ENCODE measurements at places on chromosomes 3 and 15. TPM values are rescaled to one million over a fixed set of nuclear protein-coding genes. Genes with fewer than 3 reads are reported as not detected.

DNA sequence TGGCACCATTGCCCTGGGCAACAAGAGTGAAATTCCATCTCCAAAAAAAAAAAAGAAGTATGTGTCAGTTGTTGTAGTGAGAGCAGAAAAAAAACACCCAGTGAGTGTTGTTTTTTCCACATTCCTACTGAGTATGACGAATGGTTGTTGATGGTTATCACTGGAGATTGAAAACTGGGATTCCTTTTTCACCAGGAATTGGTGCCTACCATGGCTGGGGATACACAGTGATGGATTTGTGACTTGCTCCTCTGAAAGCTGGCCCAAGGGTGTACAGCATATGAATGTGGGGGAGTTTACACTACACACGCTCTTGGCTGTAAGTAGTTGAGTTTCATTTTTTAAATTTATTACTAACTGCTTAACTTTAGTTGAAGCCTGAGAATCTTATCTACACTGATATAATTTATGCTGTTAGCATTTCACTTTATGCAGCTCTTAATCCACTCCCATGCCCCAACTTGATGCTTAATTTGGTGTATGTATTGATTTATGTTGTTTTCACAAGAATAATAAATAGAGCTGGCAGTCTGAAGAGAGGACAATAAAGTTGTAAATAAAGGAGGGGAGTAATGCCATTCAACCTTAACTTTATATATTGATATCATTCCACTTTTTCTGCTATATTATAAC, 56.0 kb upstream of the MME start:
- no peak overlapping the region for H3K27ac ChIP-seq
- DNase-seq = no peak
- H3K4me3 ChIP-seq = no peak overlapping the region
- H3K4me1 ChIP-seq = peaks cover 16% of the 10 kb centered on the region
- H3K27me3 ChIP-seq = no peaks in the 10 kb centered on the region

- H3K27ac ChIP-seq = no peak overlapping the region
- H3K27me3 ChIP-seq = no peaks in the 10 kb centered on the region
- H3K36me3 ChIP-seq = no peaks in the 10 kb centered on the region
- no peak overlapping the region for H3K4me3 ChIP-seq
Measured at GRCh38 chr15:95948411-95948810, 382.1 kb upstream of the NR2F2 start.

GRCh38 chr15:80643431-80643951, 51.6 kb upstream of the ABHD17C start:
- H3K4me1 ChIP-seq = peaks cover 19% of the 10 kb centered on the region
- H3K36me3 ChIP-seq = no peaks in the 10 kb centered on the region
- no peak for DNase-seq

GRCh38 chr3:88203642-88204055, 53.9 kb downstream of the C3orf38 start:
- peak; percentile 72 for DNase-seq
- no peak overlapping the region for H3K27ac ChIP-seq

- no peak overlapping the region for H3K27ac ChIP-seq
- no peak for DNase-seq
- no peak overlapping the region for H3K4me3 ChIP-seq
- H3K27me3 ChIP-seq = no peaks in the 10 kb centered on the region
Measured at GRCh38 chr15:31098953-31099740, 2.4 kb downstream of the TRPM1 start.

GRCh38 chr15:41774062-41774881, at the start of gene MAPKBP1:
Gene MAPKBP1 (plus strand): TSS chr15:41774484. CDS start chr15:41775276, 792 bp downstream.
- H3K4me1 ChIP-seq = peaks cover 46% of the 10 kb centered on the region
- peak; percentile 98 for DNase-seq
- H3K27ac ChIP-seq = peak within 1 kb of the TSS; percentile 85
- H3K27me3 ChIP-seq = no peaks in the 10 kb centered on the region

DNA sequence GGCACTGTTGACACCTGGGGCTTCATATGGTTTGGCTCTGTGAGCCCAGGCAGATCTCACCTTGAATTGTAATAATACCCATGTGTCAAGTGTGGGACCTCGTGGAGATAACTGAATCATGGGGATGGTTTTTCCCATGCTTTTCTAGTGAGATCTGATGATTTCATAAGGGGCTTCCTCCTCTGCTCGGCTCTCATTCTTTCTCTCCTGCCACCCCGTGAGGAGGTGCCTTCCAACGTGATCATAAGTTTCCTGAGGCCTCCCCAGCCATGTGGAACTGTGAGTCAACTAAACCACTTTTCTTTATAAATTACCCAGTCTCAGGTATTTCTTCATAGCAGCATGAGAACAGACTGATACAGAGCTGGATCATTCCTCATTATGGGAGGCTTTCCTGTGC, 655.9 kb upstream of the ADAMTS9 start:
- H3K4me1 ChIP-seq = no peaks in the 10 kb centered on the region
- no peaks in the 10 kb centered on the region for H3K27me3 ChIP-seq
- no peak overlapping the region for H3K4me3 ChIP-seq
- no peak overlapping the region for H3K27ac ChIP-seq
- H3K36me3 ChIP-seq = no peaks in the 10 kb centered on the region

DNA sequence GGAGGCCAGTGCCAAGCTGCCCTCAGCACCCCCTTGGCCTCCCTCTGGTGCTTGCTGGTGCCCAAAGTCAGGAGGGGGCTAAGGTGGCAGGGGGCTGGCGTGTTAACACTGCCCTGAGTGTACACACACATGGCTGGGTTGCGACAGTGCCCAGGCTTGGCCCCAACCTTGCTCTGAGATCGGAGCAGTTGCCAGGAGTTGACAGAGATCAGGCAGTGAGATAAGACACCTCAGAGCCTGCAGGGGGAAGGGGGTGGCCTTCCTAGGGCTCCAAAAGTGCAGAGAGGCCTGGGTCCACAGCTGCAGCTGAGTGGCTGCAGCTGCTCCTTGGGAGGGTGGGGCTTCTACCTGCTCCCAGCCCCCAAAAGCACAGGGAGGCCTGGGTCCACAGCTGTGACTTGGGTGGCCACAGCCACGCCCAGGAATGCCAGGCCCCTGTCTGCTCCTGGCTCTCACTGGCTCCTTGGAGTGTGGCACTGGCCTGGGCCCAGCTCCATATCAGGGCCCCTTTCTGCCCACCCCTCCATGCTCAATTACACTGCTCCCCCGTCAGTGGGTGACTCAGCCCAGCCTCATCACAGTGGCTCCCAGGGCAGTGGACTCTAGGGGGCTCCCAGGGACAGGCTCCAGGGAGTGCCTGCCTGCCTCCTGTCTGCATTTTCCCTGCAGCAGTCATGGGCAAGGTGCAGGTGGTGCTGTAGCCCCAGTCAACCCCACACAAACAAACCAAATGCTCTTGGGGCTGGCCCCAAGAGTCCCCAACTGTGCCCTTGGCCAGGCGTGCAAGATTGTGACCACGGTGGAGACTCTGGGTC, 56.4 kb upstream of the C15orf39 start:
- H3K36me3 ChIP-seq = no peaks in the 10 kb centered on the region
- H3K27me3 ChIP-seq = no peaks in the 10 kb centered on the region
- no peak overlapping the region for H3K4me3 ChIP-seq
- no peaks in the 10 kb centered on the region for H3K4me1 ChIP-seq
- DNase-seq = no peak

DNA sequence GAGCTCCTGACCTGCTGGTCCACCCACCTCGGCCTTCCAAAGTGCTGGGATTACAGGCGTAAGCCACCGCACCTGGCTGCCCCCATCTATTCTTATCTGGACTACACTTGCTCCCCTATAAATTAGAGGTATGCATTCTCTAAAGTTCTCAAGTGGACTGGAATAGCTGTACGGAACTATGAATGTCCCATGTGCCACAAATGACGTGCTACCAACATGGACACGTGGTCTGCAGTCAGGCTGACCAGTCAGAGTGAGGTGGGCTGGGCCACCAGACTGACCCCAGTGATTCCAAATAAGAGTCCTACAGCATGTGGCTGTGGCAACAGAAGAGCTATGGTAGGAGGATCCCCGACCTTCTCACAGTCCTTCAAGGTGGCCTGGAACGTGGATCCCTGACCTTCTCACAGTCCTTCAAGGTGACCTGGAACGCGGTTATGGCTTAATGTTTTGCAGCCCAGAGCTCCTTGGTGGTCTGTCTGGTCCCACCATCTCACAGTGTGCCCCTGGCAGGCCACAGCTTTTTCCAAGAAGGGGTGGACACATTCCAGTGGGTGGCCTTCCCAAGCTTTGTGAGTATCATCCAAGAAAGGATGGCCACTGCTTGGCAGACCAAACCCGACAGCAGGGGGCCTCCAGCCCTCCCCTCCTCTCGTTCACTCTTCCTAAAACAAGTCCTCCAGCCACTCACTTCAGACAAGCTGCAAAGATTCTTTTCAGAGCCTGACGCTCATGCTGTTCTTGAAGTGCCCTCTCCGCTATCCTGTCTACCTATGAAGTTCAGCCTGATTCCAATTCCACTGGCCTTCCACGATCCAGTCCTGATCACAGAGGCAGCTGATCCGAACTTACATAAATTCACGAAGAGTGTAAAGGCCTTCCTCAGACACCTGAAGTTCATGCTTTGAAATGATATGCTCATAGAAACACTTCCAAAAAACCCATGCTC, 4.4 kb downstream of the ADAMTS17 start:
- DNase-seq = no peak
- H3K27me3 ChIP-seq = peaks cover 66% of the 10 kb centered on the region
- peaks cover 18% of the 10 kb centered on the region for H3K4me1 ChIP-seq
- H3K27ac ChIP-seq = no peak overlapping the region

Gene TMEM115
- 37.0 TPM for total RNA-seq

Gene AADACL2
- not detected for total RNA-seq

Gene PIF1
- total RNA-seq = 2.7 TPM

All from left lung (tissue), 14 donors.